ENCODE measurements at places on chromosomes 7 and 10.

GRCh38 chr10:94683214-94684054 lies at the start of gene CYP2C18:
TSS of gene CYP2C18 (plus strand) at chr10:94683729. CDS start at chr10:94683820, 91 bp downstream.
- DNase-seq: no peak

DNA sequence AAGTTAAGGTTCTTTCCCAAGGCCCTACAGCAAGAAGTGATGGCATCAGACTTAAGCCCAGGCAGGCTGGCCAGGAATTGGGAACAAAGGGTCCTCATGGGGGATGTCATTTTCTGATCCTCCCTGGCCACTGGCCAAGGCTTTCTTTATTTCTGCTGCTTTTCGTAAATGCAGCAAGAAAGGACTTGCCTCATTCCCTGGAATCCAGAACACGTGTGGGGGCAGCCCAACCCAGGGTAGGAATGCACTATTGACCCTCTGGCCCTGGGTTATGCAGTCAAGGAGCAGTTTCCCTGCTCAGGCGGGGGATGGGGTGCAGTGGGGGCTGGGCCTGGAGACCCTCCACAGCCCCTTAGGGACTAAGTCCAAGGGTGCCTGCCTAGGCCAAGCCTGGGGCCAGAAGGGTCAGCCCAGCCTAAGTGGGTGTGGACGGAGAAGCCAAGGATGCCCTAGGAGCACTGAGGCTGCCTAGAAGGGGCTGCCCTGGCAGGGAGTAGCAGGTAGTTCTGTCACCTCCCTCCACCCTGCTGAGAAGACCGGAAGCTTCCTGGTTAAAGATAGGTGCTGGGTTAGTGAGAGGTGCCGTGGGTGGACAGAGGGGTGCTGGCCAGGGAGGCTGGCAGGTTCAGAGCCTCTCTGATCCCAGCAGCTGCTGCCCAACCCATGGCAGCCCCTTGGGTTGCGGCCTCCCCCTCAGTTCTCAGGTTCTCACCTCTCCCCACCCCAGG lies 179.2 kb downstream of the SH3PXD2A start:
- DNase-seq: no peak

GRCh38 chr10:72218726-72219125 lies 2.6 kb upstream of the ASCC1 start:
- no peak for DNase-seq

DNA sequence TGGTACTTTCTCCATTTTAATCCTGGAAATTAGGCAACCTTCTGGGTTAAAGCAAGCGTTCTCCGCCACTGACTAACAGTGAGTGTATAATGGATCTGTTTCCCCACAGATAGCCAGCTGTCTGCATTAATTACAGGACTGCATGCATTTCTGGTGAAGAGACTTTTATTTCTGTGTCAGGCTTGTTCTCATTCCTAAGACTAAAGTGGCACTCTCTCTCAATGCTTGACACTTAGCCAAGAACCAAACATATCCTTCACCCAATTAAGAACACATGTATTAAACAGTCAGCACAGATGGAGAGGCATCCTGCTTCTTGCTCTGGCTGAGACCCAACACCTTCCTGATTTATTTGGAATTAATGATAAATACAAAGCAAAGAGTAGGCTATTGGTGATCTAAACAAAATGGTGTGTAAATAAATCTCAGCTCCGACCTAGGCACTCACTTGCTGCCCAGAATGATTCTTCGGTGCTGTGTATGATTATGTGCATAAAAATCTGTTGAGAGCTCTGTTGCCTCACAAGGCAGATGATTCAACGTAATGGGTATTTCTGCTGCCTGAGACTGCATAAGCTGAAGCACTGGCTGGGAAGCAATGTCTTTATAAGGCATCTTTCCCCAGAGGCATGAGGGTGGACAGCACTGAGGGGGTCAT lies 16.8 kb downstream of the CALU start:
- no peak for DNase-seq

DNA sequence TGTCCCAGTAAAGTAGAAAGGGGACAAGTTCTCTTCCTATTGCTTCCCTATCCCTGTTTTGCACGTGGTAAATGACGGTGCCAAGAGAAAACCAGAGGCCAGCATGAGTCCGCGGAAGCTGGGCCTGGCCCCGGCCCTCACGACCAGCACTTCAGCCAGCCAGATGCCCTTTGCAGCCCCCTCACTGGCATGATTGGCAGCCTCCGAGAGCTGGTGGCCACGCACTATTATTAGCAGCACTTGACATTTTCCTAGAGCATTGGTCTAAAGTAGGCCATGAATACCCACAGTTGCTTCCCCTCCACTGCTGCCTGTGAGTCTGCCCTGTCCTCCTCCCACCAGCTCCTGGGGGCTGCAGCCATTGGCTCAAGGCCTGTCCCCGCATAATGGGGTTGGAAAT lies 369.1 kb downstream of the PLXNA4 start:
- DNase-seq: no peak

GRCh38 chr7:2701424-2701823 lies 13.4 kb downstream of the AMZ1 start:
- DNase-seq: no peak

- no peak for DNase-seq
These were observed 177.6 kb downstream of the STK31 start for GRCh38 chr7:23887660-23888059.

GRCh38 chr10:4141471-4141870 lies 356.5 kb upstream of the KLF6 start:
- no peak for DNase-seq

DNA sequence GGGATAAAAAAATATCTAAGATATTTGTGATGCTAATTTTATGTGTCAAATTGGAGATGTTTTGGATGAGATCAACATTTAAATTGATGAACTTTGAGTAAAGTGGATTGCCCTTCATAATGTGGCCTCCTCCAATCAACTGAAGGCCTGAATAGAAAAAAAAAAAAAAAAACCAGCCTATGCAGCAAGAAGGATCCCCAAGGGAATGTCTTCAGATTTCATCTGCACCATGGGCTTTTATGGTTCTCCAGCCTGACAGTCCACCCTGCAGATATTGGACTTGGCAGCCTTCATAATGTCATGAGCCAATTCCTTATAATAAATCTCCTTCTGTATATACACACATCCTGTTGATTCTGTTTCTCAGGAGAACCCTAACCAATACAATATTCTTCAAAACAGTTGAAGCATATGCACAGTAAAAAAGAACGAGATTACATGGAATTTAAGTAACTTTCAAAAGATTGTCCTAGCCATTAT lies 316.9 kb upstream of the PLXDC2 start:
- no peak for DNase-seq

DNA sequence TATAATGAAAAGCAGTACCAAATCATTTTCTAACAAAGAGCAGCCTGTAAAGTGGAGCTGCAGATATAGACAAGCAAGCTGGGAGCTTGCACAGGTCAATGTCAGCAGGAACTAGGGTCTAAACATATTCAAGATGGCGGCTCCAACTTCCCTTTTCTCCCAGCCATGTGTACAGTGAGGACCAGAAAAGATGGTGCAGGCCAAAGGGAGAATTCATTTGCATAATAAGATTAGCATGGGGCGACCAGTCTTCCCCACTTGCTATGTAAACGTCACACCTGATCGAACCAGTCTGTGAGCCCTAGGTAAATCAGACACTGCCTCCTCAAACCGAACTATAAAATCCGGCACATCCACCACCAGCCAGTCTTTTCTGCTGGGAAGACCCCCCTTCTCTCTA lies 4.4 kb upstream of the RAPGEF5 start:
- no peak for DNase-seq

DNA sequence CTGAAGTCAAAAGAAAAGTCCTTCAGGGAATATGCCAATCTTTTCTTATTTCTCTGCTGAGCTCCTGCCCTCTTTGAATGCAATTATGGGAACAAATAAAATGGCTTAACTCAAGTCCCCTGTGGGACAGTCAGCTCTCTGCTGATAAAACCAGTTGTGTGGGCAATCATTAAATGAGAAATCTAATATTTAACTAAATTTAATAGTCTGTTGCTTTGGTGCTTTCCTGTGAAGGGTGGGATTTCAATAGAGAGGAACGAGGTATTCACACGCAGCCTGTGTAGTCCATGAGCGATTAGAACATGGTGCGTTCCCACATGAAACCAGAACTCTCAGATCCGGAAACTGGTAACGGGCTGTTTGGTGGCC lies 138.4 kb downstream of the PAXIP1 start:
- DNase-seq: no peak

DNA sequence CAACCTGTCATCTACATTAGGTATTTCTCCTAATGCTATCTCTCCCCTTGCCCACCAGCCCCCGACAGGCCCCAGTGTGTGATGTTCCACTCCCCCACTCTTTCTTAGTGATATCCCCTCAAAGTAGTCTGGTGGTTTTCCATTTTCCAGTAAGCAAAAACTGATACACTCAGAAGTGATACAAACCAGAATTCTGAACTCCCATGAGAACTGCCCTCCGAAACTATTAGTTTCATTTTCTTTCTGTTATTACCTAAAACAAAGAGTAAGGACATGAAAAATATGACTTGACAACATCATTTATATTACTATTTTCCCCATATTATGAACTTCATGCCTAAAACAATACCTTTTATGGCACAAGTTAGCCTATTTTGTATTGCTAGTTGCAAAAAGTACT lies 175.0 kb downstream of the OTUD1 start:
- DNase-seq: no peak

GRCh38 chr10:89515031-89515841 lies 20.2 kb downstream of the SLC16A12 start:
- no peak for DNase-seq

DNA sequence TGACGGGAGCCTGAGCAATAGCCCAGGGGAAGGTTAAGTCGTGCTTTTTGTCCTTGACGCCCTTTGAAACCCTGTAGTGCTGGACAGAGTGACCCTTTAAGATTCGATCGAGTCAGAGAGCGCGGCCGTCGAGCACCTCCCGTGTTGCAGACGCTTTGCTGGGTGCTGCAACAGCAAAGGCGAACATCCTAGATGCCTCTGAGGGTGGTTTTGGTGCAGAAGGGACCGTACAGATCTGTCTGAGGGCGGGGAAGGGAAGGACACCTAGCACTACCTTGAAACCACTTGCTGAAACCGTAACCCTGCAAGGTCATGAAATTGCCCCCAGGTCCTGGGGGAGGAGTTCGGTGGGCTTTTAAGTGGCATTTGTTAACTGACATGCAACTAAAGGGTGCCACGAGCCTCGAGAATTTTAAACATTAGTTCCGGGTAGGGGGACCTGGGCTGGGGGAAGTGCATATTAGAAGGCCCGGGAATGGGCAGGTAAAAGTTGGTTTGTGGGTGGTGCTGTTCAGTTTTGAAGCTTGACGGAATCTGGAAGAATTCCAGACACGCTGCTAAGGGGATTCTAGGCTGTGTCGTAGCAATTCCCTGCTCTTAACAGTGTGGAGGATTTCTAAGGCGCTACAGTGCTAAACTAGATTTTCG lies 786 bp downstream of the ATP5F1C start:
- no peak for DNase-seq

- DNase-seq: no peak
These were observed 16.5 kb downstream of the SLK start for GRCh38 chr10:103983367-103983911.

DNA sequence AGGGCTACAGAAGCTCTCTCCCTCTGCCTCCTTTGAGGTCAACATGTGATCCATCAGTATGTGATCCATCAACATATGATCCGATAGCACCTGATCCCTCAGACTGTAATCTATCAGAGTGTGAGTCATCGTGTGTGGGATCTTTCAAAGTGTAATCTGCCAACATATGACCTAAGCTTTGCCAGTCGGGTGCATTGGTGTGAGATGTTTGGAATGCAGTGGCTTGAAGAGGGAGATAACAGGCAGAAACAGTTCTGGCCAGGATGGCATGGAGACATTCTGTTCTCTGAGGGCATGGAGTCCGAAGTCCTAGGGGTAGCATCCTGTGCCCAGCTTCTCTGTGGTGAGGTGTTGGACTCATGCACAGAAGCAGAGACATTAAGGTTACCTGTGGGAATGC lies 217.7 kb upstream of the ETV1 start:
- no peak for DNase-seq

DNA sequence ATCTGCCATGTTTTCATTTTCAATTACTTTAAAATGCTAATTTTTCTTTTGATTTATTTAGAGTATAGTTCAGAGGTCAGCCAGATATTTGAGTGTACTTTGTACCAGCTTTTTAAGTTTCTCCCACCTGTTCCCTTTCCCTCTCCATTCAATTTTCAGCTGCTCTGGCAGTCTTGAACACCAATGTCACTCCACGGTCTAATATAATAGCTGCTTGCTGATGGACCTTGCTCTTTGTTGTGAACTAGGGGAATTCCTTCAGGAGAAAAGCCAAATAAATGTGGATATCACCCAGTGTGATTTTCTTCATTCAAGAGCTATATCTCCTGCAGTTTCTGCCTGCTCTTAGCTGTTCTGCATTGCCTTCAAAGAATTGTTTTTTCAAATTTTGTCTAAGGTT lies 3.9 kb upstream of the HPS1 start:
- DNase-seq: no peak

DNA sequence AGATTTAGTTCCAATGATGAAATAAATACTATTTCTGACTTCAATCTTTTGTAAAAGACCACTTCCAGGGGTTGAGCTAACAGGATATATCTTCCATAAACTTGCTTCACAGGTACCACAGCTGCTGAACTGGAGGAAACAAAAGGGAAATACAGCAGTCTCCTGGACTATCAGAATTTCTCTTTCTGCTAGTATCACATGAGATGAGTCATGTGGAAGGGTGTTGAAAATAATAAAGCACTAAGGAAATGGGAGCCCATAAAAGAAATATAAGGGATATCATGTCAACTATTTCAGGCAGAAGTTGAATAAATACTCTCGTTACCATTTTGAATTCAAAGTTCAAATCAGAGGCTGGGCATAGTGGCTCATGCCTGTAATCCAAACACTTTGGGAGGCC lies 250.3 kb upstream of the NFE2L3 start:
- DNase-seq: no peak

DNA sequence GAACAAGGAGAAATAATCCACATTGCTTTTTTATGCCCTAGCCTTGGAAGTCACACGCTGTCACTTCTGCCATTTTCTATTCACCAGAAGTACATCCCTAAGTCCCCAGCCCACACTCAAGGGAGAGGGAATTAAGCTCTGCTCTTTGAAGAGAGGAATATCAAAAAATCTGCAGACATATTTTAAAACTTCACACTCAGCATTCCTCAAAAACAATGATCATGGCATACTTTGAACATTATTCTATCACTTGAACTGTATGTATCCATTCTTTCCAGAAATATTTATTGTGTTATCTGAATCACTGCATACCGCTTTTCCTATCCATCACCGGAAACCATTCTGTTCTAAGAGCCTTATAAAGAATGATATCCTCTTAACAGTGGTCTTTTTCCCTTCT lies 9.4 kb downstream of the ABCC2 start:
- no peak for DNase-seq

GRCh38 chr10:89555688-89556445 lies 20.5 kb upstream of the SLC16A12 start:
- no peak for DNase-seq

DNA sequence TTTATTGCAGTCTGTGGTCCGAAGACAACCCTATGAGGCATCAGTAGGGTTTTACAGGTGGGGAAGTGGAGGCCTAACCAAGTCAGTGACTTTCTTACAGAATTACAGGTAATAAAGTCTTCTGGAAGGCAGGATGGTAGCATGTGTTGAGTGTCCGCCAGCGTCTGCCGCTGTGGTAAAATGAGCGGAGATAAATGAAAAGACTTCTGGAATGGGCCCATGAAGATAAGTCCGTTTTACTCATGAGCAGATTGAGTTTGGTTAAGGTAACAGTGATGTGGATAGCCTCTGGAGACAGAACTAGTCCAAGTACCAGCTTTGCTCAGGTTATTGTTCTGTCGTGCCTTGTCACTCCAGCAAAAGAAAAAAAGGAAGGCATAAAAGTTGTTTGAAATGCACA lies 966 bp downstream of the FBH1 start:
- DNase-seq: no peak

GRCh38 chr10:19921300-19922140 lies 105.3 kb downstream of the PLXDC2 start:
- DNase-seq: no peak

All from activated effector memory CD4-positive, alpha-beta T cell treated with anti-CD3 and anti-CD28 coated beads, Interleukin-2, amount 50 U/mL, for 16 hours (primary cell).